ENCODE measurements at places on chromosomes 5 and 9.

DNA sequence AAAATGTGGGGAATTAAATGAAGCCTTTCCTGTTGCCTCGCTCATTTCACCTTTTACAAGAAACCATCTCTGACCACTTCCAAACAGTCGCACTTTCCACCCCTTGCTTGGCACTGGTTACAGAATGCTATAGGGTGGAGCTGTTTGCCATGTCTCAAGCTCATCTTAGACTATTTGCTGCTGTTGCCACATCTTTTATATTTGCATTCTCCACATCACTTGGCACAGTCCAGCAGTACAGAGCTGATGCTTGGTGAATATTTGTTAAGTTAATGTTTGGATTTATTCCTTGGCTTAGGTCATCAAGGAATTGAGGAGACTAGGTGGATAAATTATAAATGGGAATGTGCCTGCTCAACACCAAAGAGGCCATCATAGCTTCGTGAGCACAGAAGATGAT lies 53.2 kb downstream of the GNA14 start:
- DNase-seq = no peak

GRCh38 chr5:42491699-42492098 lies 68.5 kb downstream of the GHR start:
- DNase-seq = no peak

GRCh38 chr9:72494051-72494450 lies 27.4 kb upstream of the TMC1 start:
- DNase-seq = no peak

- DNase-seq = no peak
Measured at GRCh38 chr5:178580271-178580955, 9.8 kb downstream of the COL23A1 start.

DNA sequence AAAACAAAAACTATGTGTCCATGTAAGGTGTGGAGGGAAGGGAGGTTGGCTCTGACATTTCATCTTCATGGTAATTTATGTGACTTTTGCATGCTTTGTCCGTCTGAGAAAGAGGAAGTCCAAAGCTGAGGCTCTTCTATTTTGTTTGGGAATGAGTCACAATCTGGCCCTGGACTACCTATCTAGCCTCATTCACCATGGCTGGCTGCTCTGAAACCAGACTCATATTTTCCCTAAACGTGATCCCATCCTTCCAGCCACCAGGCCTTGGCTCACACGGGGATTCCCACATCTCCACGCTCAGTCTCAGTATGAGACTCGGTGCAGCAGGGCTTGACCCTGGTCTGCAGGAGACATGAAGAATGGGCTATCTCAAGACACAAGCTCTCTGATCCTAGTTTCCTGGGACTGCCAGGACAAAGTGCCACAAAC lies 672.8 kb downstream of the ACTL7B start:
- DNase-seq = no peak

DNA sequence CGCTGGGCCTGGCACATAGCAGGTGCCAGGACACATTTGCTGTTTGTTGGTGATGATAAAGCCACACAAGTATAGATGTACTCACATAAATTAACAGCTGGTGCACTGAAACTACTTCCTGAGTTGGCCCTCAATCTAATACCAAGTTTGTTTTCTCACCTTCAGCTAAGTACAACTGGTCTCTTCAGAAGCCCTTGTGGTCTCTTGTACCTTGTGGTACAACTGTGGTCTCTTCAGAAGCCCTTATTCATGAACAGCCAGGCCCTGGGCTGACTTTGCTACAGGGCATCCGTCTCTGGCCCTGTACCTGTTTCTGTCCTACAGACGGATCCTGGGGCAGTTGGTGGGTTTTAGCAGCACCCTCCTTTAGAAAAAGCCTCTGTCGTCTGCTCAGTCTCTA lies 81.5 kb downstream of the DAB2IP start:
- peak; percentile 13 for DNase-seq

- no peak for DNase-seq
Measured at GRCh38 chr5:123098767-123099513, 9.9 kb downstream of the PRDM6 start.

- peak; percentile 44 for DNase-seq
Measured at GRCh38 chr5:149264439-149265067, 7.1 kb upstream of the AFAP1L1 start.

DNA sequence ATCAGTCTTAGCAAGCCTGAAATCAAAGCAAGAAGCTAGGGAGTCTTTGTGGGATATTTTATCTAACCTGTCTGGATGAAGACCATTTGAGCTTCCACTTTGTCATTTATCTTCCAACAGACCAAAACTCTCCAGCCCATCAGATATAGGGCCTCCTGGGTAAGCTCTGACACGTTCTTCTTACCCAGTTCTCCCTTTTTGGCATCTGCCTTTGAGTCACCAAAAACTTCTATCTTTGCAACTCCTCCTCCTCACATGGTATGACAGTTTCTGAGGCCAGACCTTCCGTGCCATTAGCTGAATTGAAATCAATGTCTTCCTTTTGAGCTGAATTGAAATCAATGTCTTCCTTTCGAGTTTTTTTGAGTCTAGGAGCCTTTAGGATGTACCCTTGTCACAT lies 156.6 kb upstream of the SPRY4 start:
- no peak for DNase-seq

DNA sequence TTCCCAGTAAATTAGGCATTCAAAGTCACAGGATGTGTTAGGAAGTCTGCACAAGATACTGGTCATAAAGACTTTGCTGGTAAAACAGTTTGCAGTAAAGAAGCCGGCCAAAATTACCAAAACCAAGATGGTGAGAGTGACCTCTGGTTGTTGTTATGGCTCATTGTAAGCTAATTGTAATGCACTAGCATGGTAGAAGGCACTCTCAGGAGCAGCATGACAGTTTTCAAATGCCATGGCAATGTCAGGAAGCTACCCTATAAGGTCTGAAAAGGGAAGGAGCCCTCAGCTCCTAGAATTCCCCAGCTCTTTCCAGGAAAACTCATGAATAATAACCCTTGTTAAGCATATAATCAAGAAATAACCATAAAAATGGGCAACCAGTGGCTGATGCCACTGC lies 64.3 kb upstream of the TNC start:
- DNase-seq = no peak

GRCh38 chr9:98364086-98364485 lies 108.6 kb upstream of the TBC1D2 start:
- DNase-seq = no peak

- DNase-seq = no peak
Measured at GRCh38 chr9:98576354-98576753, 132.4 kb downstream of the GABBR2 start.

DNA sequence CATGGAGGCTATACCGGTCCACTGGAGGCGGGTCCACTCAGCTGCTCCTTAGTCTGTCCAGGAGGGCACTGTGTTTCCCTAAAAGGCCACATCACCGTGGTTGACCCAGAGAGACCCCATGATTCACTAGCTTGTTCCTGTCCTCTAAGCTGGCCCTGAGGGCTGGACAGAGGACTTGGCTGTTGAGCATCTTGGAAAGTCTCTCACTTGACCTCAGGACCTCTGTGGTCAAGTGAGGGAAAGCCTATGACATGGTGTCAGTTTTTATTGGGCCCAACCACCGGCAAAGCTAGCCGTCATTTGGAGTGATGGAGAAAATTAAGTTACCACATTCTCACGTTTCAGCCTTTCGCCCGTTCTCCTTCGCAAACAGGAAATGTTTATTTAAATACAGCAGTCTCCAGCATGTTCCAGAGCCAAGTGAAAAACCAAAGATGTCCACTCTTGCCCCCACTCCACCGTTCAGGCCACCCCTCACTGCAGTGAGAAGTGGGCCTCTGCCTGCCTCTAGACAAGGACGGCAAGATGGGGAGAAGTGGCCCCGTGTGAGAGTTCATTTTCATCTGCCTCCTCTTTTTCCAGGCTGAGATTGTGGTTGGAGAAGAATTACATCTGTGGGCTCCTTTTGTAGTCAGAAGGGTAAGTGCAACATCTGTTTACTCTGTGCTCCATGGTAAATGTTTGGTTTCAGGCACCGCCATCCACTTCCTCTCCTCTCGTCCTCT lies 4.4 kb downstream of the SLIT3 start:
- DNase-seq = no peak

- no peak for DNase-seq
Measured at GRCh38 chr9:2815661-2816060, 28.2 kb downstream of the PUM3 start.

DNA sequence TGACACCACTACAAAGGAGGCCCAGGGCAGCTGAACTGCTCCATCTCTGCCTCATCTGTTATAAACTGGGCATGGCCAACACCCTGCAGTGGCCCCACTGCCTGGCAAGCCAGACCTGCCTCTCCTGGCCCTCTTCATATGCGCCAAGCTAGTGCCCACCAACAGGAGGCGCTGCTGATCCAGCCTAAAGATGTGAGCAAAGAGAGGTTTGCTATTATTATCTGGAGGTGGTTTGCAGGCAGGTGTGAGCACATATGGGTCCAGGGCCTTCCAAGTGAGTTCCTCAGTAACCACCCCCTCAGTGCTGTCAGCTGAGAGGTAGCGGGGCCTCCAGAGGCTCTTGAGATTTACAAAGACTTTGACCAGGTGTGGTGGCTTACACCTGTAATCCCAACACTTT lies 232.2 kb downstream of the SYK start:
- DNase-seq = peak; percentile 72

DNA sequence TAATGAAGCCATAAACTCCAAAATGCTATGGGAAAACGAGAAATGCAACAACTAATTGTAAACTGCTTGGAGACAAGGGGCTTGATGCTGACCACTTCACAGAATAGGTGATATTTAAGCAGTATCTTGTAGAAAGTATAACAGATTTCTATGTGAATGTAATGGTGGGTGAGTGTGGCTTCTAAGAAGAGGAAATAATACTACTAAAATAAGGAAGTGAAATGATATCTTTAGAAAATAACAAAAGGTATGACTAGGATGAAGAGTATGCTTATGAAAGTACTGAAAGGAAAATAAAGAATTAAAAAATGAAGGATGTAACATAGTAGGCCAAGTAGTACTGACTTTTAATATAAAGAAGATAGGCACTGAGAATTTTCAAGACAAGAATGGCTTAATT lies 94.2 kb downstream of the AGTPBP1 start:
- no peak for DNase-seq

GRCh38 chr5:166032601-166033000 lies 2258.8 kb upstream of the WWC1 start:
- DNase-seq = no peak

DNA sequence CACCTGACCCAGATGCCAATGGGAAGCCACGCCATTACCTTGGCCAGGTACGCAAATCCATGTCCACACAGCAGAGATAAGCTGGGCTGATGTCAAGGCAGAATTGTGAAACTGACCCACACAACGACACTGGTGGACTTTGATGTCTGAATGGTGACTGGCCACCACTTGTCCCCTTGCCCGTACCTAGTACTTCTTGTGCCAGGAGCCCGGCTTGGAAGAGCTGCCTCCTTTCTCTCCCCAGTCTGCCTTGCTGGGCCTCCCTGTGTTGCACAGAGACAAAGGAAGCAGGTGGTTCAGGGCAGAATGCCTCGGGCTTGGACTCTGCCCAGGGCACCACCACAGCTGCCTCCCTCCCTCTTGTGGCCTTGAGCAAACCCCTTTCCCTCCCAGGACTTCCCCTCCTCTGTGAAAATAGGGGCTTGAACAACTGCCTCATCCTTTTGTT lies 23.3 kb downstream of the PTGES2 start:
- no peak for DNase-seq

- DNase-seq = peak; percentile 36
Measured at GRCh38 chr5:43037636-43038495, 2.3 kb downstream of the ANXA2R start.

Data from effector memory CD8-positive, alpha-beta T cell (primary cell).